ENCODE measurements at places on chromosomes 2 and 18.

DNA sequence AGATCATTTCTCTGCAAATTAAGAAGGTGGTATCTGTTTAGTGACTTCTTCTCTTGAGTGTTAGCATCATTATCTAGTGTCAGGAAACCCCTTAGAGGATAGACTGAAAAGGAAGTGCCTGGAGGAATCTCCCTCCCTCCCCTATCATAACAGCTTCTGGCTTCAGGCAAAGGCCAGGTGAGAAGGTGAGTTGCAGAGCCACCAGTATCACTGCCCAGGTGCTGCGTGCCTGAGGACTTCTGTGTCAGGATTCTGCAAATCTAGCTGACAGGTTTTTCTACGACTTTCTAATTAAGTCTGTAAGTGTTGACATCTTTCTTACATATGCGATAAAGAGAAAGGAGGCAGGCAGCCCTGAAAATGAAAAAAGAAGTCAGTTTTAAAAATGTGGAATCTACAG is 111.9 kb downstream of the CCDC85A start:
- no peak for DNase-seq

GRCh38 chr18:56532176-56532840 is 106.1 kb downstream of the TXNL1 start:
- no peak for DNase-seq

GRCh38 chr2:11810237-11810977 is 64.0 kb downstream of the LPIN1 start:
- DNase-seq, result no peak

GRCh38 chr18:60172030-60172429 is 200.5 kb downstream of the MC4R start:
- no peak for DNase-seq

DNA sequence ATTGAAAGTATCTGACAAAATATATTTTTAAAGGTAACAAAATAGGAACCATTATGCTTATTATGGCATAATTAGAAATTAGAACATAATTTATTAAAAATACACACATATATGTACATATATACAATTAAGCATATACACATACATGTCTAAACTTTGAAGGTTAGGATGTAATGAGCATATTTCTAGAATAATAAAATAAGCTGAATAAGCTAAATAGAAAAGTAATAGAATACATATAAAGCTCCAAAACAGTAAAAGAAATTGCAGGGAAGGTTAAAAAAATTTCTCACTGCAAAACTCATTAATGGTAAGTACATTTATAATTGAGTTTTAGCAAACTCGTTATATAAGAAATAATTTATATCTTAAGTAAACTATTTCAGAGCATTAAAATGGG is 1561.5 kb upstream of the ZEB2 start:
- no peak for DNase-seq

- DNase-seq, result no peak
These were observed 143.5 kb downstream of the PTGR3 start for GRCh38 chr18:75065251-75066000.

GRCh38 chr18:57210107-57210715 is 63.3 kb downstream of the BOD1L2 start:
- no peak for DNase-seq

DNA sequence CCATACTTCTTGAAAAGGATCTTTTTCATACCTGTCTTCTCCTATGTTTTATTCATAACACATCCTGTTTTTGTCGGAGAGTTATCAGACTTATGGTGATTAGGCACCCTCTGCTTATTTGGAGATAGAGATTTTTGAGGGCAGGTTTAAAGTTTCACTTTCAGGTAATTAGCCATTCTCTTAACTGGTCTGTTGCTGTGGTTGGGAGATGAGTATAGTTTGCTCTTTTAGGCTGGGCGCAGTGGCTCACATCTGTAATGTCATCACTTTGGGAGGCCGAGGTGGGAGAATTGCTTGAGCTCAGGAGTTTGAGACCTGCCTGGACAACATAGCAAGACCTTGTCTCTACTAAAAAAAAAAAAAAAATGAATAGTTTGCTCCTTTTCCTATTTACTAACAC is 25.3 kb downstream of the SFTPB start:
- no peak for DNase-seq

DNA sequence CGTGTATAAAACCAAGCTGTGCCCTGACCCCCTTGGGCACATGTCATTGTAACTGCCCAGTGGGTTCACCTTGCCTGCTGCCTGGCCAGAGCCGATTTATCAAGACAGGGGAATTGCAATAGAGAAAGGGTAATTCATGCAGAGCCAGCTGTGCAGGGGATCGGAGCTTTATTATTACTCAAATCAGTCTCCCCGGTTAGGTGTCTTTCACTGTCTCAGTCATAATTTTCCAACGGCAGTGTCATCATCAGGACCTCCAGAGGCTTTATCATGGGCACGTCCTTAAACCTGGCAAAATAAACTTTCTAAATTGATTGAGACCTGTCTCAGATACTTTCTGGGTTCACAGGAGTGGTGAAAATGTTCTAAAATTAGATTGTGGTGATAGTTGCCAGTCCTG is 29.6 kb upstream of the PGAP1 start:
- DNase-seq, result no peak

- no peak for DNase-seq
These were observed 110.2 kb upstream of the THOC1 start for GRCh38 chr18:378079-378478.

- DNase-seq, result no peak
These were observed 173.3 kb downstream of the TWIST2 start for GRCh38 chr2:239021224-239021623.

DNA sequence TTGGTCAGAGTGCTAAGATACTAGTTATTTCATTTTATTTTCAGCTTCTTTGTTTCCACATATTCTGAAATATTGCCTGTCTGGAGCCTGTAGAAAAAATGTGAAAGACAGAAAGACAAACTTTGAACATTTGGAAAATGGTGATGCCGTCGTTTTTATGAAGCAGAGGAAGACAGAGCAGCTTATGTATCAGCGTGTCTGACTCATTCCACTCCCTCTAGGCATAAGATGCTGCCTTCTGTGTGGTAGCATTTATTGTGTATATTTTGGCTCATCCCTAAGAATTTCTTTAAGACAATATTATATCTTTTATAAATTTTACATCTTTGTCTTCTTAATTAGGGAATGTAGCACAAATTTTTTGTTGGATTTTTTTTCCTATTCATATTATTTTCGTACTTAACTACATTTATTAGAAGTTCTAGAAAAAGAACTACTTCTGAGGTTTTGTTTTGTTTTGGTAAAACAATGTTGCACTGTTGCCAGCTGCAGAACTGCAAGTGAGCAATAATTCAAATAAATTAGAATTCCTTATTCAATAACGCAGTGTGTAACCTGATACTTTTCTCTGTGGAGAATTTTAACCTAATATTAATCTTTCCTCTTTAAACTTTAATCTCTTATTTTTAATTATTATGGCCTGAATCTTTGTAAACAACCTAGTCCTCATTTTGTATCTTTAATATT is 300.4 kb downstream of the ZNF407 start:
- no peak for DNase-seq

GRCh38 chr2:64295326-64296139 is 151.3 kb upstream of the PELI1 start:
- no peak for DNase-seq

DNA sequence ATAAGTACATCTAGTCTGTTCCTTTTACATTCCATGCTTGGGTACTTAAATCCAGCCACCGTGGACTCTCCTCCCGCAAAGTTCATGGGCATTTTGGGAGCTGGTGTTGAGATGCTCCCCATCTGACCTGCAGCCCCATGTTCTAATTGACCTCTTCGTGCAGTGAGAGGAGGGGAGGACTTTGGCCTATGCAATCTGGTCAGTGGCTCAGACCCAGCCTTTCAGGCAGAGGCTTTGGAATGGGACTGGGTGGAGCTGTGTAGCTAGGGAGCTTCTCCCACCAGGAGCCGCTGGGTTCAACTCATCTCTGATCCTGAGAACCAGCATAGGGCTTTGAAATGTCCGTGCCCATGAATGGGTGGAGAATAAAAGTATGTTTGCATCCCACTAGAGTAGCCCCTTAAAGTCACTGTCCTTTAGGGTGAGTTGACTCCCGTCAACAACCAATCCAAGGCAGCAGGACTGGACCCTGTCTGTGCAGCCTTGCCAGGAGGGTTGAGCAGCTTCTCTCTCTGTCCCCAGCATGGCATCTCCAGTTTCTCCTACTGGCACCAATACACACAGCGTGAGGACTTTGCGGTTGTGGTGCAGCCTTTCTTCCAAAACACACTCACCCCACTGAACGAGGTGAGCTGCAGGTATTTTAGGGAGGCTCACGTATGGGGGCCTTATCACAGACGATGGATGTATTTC is 120.0 kb upstream of the PPP1CB start:
- no peak for DNase-seq

DNA sequence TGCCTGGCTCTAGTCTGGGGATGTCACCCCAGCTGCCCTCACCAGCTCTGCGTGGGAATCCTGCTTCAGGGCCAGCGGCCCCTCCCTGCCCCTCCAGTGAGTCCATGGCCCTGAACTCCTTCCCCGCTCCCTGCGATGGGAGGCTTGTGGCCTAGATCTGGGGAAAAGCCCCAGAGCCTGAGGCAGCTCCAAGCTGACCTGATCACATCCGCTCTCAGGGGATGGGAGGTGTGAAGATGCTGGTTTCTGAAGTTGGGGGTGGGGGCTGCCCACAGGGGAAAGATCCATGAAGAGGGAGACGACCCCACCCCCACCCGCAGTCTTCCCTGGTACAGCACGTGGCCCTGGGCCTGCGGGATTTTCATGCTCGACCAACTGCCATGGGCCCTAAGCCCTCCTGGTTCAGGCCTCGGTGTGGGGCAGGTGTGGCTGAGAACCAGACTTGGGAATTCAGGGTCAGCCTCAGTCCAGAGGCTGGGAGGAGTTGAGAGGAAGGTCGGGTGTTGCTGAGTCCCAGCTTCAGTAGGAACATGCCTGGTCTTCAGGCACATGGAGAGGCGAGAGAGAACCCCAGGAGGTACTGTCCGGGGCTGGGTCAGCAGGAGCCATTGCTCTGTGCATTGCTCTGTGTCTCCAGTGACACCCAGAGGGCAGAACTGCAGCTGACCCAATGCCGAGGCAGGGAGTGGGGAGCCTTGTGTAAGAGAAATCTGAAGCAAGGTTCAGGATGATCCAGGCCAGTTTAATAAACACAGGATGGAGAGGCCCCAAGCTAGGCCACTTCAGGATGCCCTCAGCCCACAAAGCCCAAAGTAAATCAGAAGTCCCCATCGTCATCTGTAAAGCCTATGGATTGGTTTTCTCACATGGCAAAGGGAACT is 115.1 kb downstream of the CAPN13 start:
- DNase-seq, result no peak

- no peak for DNase-seq
These were observed 153.8 kb downstream of the AFF3 start for GRCh38 chr2:99988599-99988998.

DNA sequence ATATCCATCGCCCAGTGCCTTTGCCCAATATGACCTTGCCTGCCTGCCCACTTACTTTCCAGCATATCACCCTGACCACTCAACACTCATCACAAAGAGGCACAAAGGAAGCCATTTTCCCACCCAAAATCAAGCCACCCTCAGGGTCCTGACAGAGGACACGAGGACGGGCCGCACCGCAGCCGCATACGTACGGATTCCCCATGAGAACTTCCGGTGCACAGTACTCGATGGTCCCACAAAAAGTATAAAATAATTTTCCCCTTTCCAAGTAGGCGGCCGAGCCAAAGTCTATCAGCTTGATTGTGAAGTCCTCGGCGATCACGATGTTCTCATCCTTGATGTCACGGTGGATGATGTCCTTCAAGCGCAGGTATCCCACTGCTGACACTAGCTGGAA is 10.0 kb upstream of the MTERF4 start:
- no peak for DNase-seq

DNA sequence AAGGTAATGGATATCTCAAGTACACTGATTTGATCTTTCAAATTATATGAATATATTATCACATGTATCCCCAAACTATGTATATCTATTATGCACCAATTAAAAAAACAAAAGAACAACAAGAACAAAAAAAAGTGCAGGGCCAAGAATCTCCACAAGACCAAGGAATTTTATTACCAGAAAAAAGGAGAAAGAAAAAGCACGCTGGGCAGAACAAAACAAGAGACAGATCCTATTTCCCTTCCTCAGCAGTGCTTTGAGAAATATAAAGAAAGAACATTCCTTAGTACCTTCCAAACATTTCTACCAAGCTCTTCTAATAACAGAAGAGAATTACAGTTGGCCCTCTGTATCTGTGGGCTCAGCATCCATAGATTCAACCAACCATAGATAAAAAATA is 144.7 kb upstream of the CREB1 start:
- DNase-seq, result no peak

DNA sequence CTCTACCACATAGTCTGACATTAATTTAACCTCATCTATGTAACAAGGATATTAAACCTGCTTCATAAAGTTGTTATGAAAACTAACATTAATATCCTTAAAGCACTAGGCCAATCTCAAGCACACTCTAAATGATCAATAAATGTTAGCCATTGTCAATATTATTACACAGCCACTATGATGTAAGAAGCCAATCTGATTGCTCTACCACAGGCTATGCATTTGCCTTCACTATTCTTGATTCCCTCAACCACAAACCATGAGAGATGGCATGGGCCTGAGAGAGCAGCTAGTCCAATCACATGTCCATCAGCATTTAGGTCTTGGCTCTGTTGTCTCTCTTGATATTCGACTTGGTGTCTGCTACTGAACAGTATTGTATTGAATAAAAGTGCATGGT is 4.2 kb downstream of the SLC25A12 start:
- DNase-seq, result no peak

- no peak for DNase-seq
These were observed 25.5 kb downstream of the FHL2 start for GRCh38 chr2:105373344-105373781.

- no peak for DNase-seq
These were observed 545.0 kb upstream of the PIK3C3 start for GRCh38 chr18:41410006-41410405.

GRCh38 chr2:110674620-110675555 is 3.0 kb downstream of the BUB1 start:
- no peak for DNase-seq

DNA sequence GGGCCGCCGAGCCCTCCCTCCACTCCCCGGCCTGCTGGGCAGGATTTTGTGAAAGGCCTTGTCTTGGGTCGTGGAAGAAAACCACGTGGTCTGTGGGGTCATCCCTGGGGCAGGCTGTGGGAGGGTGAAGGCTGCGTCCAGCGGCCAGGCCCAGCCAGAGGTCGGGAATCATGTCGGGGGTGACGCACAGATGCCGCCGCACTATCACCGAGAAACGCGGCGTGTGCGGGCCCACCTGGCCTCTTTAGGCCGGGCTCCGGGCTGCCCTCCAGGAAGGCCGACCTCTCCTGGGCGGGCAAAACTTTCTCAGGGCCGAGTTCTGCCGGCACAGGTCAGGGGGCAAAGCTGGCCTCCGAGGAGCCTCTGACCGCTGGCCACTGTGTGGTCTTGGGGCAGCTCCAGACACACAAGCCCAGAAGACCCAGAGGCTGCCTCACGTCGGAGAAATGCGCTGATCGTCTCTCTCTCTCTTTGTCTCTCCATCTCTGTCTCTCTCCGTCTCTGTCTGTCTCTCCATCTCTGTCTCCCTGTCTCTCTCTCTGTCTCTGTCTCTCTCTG is 28.4 kb downstream of the NFATC1 start:
- no peak for DNase-seq

- no peak for DNase-seq
These were observed 29.6 kb downstream of the SH3BP4 start for GRCh38 chr2:234981197-234982095.

GRCh38 chr18:57915865-57916582 is 112.9 kb upstream of the ATP8B1 start:
- no peak for DNase-seq

Measured in CD8-positive, alpha-beta T cell (primary cell).